Progenitor cell of endocrine pancreas (in vitro differentiated cells): ENCODE measurements at places on chromosomes 12 and 14. TPM values are rescaled to one million over a fixed set of nuclear protein-coding genes. Genes with fewer than 3 reads are reported as not detected.

The KRT6B gene
- total RNA-seq: not detected in 2 replicates

The SAMD15 gene
- total RNA-seq: 9.5 and 10.7 TPM in 2 replicates

The BTG1 gene
- 162 and 164 TPM in 2 replicates for total RNA-seq

The GALNT8 gene
- total RNA-seq: 13.4 and 15.6 TPM in 2 replicates

GRCh38 chr14:64563696-64564095, 13.9 kb downstream of the PPP1R36 start:
- no peaks in the 10 kb centered on the region for H3K36me3 ChIP-seq
- H3K4me3 ChIP-seq: no peak overlapping the region
- H3K27me3 ChIP-seq: no peaks in the 10 kb centered on the region

- H3K27ac ChIP-seq: no peak overlapping the region
- H3K4me1 ChIP-seq: peaks cover 17% of the 10 kb centered on the region
- H3K36me3 ChIP-seq: no peaks in the 10 kb centered on the region
- DNase-seq: no peak
Measured at GRCh38 chr14:39230416-39231035, 3.2 kb upstream of the MIA2 start.

- no peak overlapping the region for H3K4me3 ChIP-seq
- H3K27me3 ChIP-seq: no peaks in the 10 kb centered on the region
- peaks cover 10% of the 10 kb centered on the region for H3K4me1 ChIP-seq
- DNase-seq: no peak
Measured at GRCh38 chr12:58530742-58531062, 389.6 kb downstream of the LRIG3 start.

- no peak overlapping the region for H3K4me3 ChIP-seq
- no peak overlapping the region for H3K27ac ChIP-seq
- no peaks in the 10 kb centered on the region for H3K27me3 ChIP-seq
- H3K36me3 ChIP-seq: no peaks in the 10 kb centered on the region
- no peak for DNase-seq
Measured at GRCh38 chr12:92431146-92431545, 271.6 kb upstream of the PLEKHG7 start.

DNA sequence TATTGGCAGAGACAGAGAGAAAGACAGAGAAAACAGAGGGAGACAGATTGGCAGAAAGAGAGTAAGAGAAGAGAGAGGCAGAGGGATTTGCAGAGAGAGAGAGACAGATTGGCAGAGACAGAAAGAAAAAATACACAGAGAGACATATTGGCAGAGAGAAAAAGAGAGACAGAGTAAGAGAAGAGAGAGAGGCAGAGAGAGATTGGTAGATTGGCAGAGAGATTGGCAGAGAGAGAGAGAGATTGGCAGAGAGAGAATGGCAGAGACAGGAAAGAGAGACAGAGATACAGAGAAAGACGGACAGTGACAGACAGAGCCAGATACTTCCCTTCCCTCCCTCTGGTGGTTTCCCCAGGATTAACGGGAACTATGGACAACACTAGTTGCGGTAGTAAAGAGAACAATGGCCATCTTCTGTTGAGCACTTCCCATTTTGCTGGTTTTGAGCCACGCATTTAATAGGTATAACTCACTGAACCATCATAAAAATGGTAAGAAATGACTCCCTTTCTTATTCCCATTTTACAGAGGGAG, 2.6 kb upstream of the NOS1 start:
- H3K27ac ChIP-seq: no peak overlapping the region
- H3K4me1 ChIP-seq: no peaks in the 10 kb centered on the region
- no peaks in the 10 kb centered on the region for H3K36me3 ChIP-seq
- H3K4me3 ChIP-seq: no peak overlapping the region
- peaks cover 88% of the 10 kb centered on the region for H3K27me3 ChIP-seq
- no peak for DNase-seq

- H3K27me3 ChIP-seq: no peaks in the 10 kb centered on the region
- peaks cover 15% of the 10 kb centered on the region for H3K36me3 ChIP-seq
- no peak overlapping the region for H3K4me3 ChIP-seq
Measured at GRCh38 chr14:31858868-31859267, 218.2 kb upstream of the ARHGAP5 start.

DNA sequence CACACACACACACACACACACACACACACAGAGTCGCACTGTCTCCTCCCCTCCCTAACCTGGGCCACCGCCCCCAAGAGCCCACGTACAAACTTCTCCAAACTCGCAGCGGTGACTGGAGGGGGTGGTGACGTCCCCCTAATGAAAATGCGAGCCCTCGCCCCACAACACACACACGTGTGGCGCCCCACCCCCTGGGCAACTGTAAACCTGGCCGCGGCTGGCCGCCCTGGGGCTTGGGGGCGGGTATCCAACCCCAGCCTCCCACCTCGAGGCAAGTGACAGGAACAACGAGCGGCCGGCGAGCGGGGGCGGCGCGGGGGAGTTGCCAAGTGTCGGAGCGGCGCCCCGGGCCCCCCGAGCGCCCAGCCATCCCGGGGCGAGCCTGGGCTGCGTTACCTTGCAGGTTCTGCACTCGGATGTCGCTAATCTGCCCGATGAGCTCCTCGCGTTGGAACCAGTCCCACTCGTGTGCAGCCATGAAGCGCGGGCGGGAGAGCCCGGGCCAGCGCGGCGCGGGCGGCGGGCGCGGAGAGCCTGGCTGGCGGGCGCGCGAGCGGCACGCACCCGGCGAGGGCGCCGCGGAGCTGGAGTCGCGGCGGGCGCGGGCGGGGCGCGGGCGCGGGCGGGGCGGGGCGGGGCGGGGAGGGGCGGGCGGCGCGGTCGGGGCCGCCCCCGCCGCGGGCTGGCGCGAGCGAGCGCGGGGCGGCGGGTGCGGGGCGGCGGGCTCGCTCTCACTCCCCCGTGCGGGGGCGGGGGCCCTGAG, at the start of gene CLMN:
TSS of gene CLMN (minus strand) at position 597 of the 766 bp plus-strand sequence. CDS start at position 481, 116 bp downstream.
- H3K27ac ChIP-seq: peak within 1 kb of the TSS; percentile 88
- peaks cover 16% of the 10 kb centered on the region for H3K4me1 ChIP-seq
- H3K4me3 ChIP-seq: peak within 1 kb of the TSS; percentile 82
- DNase-seq: peak; percentile 43
- peaks cover 1% of the 10 kb centered on the region for H3K36me3 ChIP-seq

DNA sequence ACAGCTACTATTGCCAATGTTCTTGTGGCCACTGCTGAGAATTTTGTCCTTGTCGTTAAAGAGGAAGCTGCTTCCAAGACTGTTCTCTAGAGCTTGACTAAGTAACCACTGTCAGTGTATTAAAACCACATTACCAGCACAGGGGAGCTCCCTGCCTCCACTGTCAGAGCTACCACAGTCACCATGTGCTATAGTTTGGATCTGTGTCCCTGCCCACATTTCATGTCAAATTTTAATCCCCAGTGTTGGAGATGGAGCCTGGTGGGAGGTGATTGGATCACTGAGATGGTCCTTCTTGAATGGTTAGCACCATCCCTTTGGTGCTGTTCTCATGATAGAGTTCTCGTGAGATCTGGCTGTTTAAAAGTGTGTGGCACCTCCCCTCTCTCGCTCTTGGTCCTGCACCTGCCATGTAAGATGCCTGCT, 23.2 kb upstream of the RAP1B start:
- H3K27ac ChIP-seq: no peak overlapping the region
- peaks cover 2% of the 10 kb centered on the region for H3K36me3 ChIP-seq
- no peak for DNase-seq
- H3K4me1 ChIP-seq: no peaks in the 10 kb centered on the region

DNA sequence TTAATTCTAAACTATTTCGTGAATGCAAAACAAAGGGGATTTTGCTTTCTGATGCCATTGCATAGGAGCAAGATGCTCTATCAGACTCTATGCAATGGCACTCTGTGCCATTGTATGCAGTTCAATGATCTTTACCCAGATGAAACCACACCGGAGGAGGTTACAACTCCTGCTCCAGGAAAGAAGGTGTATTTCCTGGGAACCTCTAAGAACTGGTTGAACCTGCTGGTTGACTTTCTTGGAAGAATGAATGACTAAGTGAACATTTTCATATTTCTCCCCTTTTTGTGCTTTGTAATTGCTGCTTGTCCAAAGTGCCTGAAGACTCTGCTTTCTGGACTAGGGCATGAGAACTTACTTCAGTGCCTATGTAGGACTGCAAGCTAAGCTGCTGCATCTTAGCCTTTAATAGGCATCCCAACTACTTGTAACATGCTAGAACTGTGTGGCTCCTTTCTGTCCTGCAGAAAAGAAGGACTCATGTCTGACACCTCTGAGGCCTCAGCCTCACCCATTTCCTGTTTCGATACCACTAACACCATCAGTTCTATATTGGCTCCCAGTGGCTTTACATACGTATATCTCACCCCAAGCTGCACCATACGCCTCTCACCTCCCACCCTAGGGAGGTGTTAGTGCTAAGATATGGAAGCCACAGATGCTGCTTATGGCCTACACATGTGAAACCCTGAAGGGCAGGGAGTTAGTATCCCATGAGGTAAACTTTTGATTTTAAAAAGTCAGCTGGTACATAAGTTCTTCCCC, 193.5 kb upstream of the CNOT2 start:
- no peak overlapping the region for H3K27ac ChIP-seq
- H3K36me3 ChIP-seq: no peaks in the 10 kb centered on the region
- no peak overlapping the region for H3K4me3 ChIP-seq
- H3K4me1 ChIP-seq: peaks cover 4% of the 10 kb centered on the region

DNA sequence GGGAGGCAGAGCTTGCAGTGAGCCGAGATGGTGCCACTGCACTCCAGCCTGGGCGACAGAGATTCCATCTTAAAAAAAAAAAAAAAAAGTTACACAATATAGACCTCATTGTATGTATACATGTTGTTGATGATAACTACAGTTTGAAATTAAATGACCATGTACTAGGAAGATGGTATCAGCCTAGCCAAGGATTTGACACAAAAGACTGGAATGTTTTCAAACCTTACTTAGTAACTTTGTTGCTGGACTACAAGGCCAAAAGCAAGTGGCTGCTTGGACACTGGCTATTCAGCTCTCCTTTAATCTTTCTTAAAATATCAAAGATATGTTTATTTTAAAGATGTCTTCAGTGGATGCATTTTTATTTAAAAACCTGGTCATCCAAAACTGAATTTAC, 18.9 kb upstream of the NUDT4 start:
- no peaks in the 10 kb centered on the region for H3K27me3 ChIP-seq
- H3K4me3 ChIP-seq: no peak overlapping the region
- no peak for DNase-seq
- no peak overlapping the region for H3K27ac ChIP-seq

- H3K27me3 ChIP-seq: no peaks in the 10 kb centered on the region
Measured at GRCh38 chr14:38749936-38750335, 353.1 kb downstream of the SEC23A start.

DNA sequence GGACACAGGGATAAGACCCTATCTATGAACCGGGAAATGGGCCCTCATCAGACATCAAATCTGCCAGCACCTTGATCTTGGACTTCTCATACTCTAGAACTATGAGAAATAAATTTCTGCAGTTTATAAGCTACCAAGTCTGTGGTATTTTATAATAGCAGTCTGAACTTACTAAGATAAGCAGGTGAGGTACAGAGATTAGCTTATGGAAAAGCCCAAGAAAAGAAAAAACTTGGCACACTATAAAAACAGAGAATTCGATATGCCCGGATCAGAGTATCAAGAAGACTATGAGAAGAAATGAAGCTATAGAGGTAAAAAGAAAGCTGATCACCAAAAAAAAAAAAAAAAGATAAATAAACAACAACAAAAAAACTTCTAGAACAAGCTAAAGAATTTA, 52.6 kb downstream of the EEA1 start:
- no peak for DNase-seq
- H3K4me1 ChIP-seq: no peaks in the 10 kb centered on the region
- peaks cover 11% of the 10 kb centered on the region for H3K36me3 ChIP-seq
- no peak overlapping the region for H3K4me3 ChIP-seq

GRCh38 chr14:77026930-77027537, 1.5 kb downstream of the IRF2BPL start:
- DNase-seq: peak; percentile 32
- peaks cover 45% of the 10 kb centered on the region for H3K4me1 ChIP-seq
- no peak overlapping the region for H3K27ac ChIP-seq
- peak overlapping the region; percentile 83 for H3K4me3 ChIP-seq

DNA sequence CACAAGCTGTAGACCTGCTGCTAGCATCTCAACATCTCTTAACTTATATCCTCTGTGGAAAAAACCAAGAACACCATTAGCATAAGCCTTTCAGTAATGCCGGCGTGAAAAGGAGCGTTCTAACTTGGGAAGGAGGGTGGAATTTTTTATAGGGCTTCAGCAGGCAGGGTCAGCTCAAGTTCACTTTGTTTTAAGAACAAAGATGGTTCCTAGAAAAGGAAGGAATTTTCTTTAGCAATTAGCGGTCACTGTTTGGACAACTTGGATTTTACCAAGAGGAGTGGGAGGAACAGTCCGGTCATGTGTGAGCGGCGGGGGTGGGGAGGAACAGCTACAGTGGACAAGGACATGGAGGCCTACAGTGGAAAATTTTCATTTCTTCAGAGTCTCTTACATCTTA, 35.9 kb downstream of the BBS10 start:
- H3K27ac ChIP-seq: no peak overlapping the region
- H3K4me1 ChIP-seq: peaks cover 5% of the 10 kb centered on the region
- no peaks in the 10 kb centered on the region for H3K27me3 ChIP-seq
- DNase-seq: no peak
- H3K4me3 ChIP-seq: no peak overlapping the region
- no peaks in the 10 kb centered on the region for H3K36me3 ChIP-seq

DNA sequence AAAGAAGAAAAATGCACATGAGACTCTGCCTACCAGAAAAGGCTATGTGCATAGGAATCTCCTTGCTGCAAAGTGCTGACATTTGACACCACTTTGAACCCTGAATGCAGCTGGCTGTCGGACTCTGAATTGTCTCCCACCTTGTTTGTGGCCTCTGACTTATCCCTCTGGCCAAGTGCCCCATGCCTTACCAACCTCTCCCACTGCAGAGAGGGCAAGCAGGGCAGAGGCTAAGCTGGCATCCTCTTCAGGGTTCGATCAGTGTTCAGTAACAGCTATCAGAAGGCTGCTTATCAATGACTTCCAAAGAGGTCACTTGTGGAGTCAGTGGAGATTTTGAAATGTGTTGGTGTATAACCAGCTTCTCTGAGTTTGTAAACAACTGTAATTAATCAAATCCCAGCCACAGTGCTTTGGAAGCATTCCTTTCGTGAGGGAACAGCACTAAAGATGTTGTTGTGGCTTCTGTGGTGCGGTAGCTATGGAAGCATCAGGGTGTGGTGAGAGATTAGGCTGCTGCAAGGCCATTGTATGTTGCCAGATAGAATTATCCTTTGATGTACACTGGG, 22.6 kb upstream of the BMP4 start:
- peaks cover 11% of the 10 kb centered on the region for H3K4me1 ChIP-seq
- no peak overlapping the region for H3K27ac ChIP-seq
- no peak overlapping the region for H3K4me3 ChIP-seq

DNA sequence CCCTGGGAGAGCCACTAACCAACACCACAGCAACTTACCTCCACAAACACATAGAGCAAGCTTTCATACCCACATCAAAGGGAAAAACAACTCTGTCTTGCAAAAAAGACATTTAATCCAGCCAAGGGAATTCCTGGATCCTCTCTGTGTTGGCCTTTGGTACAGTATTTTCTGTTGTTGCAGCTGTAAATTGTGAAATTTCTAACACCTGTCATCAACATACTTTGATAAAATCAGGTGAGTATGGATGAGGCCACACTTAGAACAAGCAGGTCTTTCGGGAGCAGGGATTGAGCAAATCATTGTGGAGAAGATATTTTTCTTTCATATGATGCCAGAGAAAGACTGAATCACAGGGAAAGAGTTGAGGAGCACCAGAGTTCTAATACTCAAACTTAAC, 89.3 kb downstream of the SPTSSA start:
- peaks cover 11% of the 10 kb centered on the region for H3K4me1 ChIP-seq
- no peak overlapping the region for H3K27ac ChIP-seq
- no peak overlapping the region for H3K4me3 ChIP-seq
- no peaks in the 10 kb centered on the region for H3K27me3 ChIP-seq
- no peaks in the 10 kb centered on the region for H3K36me3 ChIP-seq
- no peak for DNase-seq
